Vagina (tissue), 2 donors: ENCODE measurements at places on chromosomes 3 and 15. TPM values are rescaled to one million over a fixed set of nuclear protein-coding genes. Genes with fewer than 3 reads are reported as not detected.

GRCh38 chr15:68328964-68329363 is 51.4 kb downstream of the FEM1B start:
- H3K4me1 ChIP-seq, result peaks cover 7% of the 10 kb centered on the region
- H3K27me3 ChIP-seq, result no peaks in the 10 kb centered on the region
- no peak overlapping the region for H3K4me3 ChIP-seq
- no peak for DNase-seq
- H3K27ac ChIP-seq, result no peak overlapping the region
- no peaks in the 10 kb centered on the region for H3K36me3 ChIP-seq

TMEM212 gene
- total RNA-seq, result not detected

- DNase-seq, result no peak
- no peaks in the 10 kb centered on the region for H3K27me3 ChIP-seq
- H3K4me1 ChIP-seq, result peaks cover 41% of the 10 kb centered on the region
- H3K4me3 ChIP-seq, result no peak overlapping the region
- no peaks in the 10 kb centered on the region for H3K36me3 ChIP-seq
- peak overlapping the region; percentile 24 for H3K27ac ChIP-seq
Measured at GRCh38 chr3:123683505-123684154, 98.8 kb upstream of the HACD2 start.

DNA sequence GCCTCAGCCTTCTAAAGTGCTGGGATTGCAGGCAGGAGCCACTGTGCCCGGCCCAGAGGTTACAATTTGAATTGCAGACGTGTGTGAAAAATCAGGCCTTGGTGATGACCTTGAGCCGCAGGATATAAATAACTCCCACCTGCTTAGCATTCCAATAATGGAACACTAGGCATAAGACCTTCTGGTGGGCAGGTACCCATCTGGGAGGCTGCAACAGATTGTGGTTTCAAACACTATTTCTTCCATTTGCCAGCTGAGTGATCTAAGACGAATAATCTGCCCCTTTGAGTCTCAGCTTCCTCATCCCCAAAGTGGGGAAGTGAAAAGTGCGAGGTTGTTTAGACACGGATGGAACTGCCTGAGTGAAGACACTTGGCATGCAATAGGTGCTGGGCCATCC is 47.7 kb upstream of the HERC1 start:
- no peaks in the 10 kb centered on the region for H3K27me3 ChIP-seq
- no peaks in the 10 kb centered on the region for H3K4me1 ChIP-seq
- H3K4me3 ChIP-seq, result no peak overlapping the region
- H3K36me3 ChIP-seq, result no peaks in the 10 kb centered on the region
- no peak overlapping the region for H3K27ac ChIP-seq
- no peak for DNase-seq

DNA sequence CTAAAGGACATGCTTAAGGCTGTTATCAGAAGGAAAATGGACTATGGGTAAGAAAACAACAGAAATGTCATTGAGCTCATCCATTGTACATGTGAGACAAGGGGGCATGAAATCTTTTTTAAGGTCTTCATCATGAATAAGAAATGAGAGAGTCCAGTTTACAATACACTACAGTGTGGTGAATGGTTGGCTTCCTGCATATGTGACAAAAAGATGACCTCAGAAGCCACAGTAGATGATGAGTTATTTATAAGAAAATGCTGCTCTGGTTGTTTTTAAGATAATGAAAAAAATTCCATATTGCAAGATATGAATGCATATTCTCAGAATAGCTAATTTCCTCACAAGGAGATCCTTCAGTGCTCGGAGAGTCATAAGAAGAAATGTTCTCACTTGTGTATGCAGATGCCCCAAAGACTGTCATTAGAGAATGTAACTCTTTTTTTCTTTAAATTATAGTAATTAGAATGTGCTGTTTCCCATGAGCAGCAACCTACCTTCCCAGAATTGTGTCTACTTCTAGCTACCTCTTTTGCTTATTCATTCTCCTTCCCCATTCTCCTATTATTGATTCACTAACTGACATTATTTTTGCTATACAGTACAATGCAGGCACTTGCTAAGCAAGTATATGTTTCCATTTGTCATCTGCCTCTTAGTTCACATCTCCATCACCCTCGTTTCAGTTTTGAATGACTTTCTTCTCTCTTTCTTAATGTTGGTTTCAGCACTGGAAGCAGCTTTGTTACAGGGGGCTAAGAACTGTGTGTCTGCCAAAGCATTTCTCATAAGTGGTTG is 152.0 kb upstream of the PEX5L start:
- DNase-seq, result no peak
- no peaks in the 10 kb centered on the region for H3K36me3 ChIP-seq
- H3K27ac ChIP-seq, result no peak overlapping the region
- no peak overlapping the region for H3K4me3 ChIP-seq
- H3K27me3 ChIP-seq, result no peaks in the 10 kb centered on the region
